GM13976 (cell line): ENCODE measurements at places on chromosomes 2 and 18.

GRCh38 chr18:63271881-63272299 lies 47.7 kb downstream of the BCL2 start:
- no peak for DNase-seq

GRCh38 chr2:241092677-241093076 lies 9.4 kb downstream of the MTERF4 start:
- DNase-seq: no peak

DNA sequence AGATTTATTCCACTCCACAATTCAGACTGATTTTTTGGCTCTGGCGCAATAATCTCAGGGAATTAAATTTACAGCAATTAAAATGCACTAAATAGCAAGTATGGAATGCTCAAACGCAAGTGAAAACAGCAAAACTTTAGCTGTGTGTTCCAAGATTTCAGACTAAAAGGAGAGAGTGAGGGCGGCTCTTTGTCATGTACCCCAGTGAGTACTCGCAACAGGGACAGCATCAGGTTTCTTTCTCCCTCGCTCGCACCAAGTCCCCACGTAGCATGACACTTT lies 1.1 kb downstream of the ROCK2 start:
- no peak for DNase-seq

DNA sequence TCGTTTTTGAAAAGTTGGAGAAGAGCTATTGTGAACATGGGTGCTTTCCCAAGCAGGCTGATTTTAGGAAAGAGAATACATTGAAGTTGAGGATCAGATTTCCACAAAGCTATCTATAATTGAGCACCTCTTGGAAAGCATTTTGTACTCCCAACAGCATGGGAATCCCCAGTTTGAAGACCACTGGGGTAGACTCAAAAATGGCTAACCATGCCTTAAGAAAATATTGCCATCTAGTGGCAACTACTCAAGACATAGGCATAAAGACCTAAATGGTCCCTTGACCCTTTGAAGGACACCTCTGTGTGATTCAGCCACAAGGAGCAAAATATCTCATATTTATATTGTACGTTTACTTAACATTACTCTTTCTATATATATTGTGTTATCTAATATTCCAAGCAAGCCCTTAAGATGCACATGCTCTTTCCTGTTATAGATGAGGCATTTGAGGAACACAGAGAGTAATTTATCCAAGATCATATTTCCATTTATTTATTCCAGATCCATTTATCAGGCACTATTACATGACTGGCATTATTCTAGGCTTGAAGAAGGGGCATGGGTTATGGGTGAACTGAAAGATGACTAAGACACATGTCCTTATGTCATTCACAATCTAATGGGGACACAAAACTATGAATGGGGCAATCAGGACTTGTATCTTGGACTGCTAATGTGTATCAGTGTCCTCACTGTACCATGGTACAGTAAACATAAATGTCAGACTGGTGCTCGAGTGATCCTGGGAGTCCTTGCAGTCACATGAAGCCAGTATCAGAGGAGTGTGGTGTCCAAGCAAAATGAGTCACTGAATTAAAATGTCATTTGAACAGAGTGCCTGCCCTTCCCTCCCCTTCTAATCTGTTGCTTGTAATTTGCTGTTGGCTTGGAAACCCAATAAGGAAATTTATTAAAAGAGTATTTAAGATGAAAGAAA lies 121.0 kb upstream of the XPO1 start:
- peak; percentile 75 for DNase-seq

- peak; percentile 74 for DNase-seq
These were observed 6.5 kb upstream of the WNT6 start for GRCh38 chr2:218852911-218853667.

GRCh38 chr2:234825616-234826015 lies 126.2 kb upstream of the SH3BP4 start:
- no peak for DNase-seq

DNA sequence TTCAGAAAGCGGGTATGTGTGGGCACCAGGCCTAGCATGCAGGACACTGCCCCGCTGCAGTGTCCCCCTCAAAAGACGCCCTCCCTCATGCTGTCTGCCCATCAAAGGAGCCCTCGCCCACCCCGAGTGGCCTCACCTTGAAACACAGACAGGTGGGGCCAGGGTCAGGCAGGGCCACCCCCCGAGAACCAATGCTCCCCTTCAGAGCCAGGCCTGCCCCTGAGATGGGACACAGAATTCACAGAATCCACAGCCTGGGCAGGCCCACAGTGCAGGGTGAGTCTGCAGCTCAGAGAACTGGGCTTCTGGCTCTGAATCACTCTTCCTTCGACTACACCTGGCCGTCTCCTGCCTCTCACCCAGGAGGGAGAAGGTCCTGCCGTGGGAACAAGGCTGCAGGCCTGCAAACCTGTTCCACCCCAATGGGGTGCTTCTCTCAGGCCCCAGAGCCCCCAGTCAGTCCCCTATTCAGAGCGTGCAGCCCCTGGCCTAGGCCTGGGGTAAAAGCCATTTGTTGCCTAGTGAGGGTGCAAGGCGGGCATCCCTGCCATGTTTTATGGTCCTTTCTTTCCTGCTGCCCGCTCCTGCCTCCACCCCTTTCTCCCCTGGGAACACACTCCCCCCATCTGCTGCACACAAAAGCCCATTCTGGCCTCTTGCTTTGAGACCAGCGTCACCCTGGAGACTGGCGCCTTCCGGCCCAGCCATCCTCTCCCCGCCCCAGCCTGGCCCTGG lies 11.3 kb upstream of the ARHGEF4 start:
- no peak for DNase-seq

- no peak for DNase-seq
These were observed 112.7 kb downstream of the TMEM17 start for GRCh38 chr2:62393293-62393692.

DNA sequence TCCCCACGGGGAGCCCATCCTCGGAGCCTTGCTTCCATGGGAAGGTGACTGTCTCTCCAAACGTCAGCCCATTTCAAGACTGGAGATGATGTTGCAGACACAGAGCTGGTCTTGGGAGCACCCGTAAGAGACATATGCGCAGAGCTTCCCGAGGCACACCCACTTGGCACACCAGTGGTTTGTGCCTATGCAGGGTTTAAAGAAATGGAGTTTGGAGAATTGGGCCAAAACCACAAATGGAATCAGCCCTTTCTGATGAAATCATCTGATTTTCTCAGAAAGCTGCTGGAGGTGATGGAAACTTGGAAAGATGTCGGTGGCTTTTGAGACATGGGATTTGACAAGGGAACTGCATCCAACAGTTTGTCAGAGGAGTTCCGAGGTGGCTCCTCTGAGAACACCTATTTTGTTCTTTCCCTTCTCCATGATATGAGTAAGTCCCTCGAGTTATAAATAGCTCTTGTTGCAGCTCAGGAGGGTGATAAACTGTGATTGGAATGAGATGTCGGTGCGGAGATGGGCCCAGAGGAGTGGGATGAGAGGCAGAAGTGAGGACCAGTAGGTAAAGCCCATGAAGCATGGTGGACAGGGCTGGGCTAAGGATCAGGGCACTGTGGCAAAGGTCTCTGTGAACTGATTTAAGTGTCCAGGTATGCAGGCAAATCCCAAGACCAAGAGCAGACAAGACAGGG lies 225.7 kb downstream of the ACKR3 start:
- DNase-seq: no peak

GRCh38 chr2:195810340-195811098 lies 153.5 kb downstream of the SLC39A10 start:
- no peak for DNase-seq

- no peak for DNase-seq
These were observed 37.5 kb upstream of the ANXA4 start for GRCh38 chr2:69704446-69704845.

DNA sequence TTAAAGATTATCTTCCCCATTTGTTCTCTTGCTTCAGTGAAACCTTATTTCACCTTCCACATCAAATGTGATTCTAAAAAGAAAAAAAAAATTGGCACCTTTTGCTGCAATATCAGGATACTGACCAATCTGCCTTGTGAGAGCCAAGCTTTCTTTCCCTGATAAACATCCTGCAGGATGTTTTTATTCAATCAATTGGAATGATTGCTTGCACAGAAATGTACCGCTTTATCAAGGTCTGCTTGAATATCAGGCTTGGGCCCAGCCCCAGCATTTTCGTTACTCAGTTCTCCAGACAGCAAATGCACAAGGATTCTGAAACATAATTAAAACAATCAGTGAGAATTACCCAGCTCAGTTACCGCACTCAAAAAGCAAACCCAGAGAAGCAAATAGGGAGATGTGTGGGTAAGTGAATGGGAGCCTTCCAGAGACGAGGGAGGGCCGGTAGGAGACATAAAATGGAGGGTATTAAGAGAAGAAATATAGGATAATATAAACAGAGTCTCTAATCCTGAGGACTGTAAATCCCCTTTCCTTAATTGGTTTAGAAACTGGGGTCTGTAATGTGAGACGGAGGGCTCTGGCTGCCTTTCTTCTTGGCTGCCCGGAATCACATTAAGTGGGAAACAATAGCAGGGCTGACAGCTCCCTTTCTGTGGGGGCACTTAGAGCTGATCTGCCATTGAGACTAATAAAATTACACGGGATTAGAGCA lies 291.8 kb downstream of the ICOS start:
- no peak for DNase-seq

- no peak for DNase-seq
These were observed 12.5 kb downstream of the CAPN14 start for GRCh38 chr2:31204783-31205182.

DNA sequence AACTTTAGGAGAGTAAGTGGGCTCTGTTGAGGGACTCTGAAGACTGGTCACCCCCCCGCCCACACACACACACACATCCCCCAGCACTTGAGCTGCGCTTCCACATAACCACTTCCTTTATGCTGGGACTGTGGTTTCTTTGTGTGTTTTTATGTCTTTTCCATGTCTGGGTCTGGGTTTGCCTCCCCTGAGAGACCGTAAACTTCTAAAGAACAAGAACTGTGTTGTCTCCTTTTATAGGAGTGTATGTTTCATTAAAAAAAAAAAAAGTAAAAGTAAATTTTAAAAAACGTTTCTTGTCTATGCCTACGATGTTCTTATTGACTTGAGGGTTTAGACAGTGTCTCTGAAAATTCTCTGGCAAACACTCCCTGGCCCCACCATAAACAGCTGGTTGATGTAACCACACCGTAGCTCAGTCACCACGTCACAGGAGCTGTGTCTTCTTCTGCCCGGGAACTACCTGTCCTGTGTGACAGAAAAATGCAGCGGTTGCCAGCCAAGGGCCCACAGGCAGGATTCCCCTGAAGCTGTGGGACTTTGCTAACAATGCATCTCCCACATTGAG lies 68.0 kb downstream of the KLHL29 start:
- peak; percentile 50 for DNase-seq

GRCh38 chr2:79369127-79369526 lies 143.7 kb upstream of the CTNNA2 start:
- no peak for DNase-seq

DNA sequence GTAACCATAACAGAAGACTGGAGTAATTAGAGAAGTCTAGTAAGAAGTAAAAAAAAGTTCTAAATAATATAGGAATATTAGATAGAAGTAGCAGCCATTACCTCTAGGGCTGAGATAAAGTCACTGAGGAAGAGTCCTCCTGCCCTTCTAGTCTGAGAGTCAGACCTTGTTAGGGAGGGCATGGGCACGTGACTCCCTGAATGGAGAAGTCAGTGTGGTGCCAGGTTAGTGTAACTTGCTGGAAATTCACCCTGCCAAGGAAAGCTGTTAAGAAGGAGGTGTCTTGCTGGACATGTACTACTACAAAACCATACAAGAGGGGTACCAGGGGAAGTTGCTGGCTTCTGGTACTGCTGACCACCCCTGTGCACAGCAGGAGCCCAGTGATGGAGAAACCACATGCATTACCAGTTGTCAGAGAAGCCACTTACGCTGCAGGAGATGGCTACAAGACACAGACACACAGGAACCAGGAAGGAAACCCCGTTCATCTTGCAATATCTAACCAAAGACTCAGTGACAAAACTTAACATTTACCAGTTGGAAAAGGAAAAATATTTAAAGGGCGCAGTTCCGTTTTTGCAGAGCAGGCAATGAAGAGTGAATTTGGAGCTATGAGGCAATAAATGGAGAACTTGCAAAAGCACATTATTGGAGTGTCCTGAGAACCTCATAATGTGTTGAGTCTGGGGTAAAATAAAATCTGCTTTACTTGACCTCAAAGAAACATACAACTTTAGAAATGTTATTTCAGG lies 77.2 kb upstream of the TLK1 start:
- DNase-seq: no peak

- no peak for DNase-seq
These were observed 198.2 kb upstream of the OSR1 start for GRCh38 chr2:19556648-19557047.

DNA sequence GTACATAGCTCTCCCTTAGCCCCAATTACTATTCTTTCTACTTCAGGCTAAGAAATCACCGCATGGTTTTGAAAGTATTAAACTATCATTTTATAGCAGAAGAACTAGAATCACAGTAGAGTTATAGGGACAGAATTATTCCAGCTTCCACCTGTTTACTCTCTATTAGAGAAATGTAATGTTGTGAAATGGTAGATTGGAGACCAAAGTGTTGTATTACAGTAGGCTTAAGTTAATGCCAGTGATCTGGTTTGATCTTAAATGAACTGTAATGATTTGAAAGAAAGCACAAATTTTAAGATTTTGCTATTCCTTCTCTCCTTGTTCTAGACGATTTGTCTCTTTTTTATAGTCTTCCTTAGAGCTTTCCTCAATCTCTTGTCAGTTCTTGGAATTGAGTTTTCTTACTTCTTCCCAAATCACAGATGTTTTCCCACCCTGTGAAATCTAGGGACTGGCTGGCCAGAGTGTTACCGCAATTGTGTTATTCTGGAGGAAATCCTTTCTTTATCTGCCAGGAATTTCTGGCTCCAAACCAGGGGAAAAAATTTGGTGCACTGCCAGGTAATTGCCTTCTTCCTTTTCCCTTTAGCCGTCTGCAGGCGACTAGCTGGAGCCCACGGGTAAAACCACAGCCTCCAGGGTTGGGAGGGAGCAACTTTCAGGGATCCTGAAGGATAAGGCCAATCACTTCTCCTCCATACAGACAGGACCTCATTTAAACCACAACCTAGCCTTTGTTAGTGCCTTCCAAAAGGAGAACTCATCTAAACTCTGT lies 51.7 kb downstream of the NOP58 start:
- DNase-seq: no peak

- no peak for DNase-seq
These were observed 338.0 kb upstream of the GYPC start for GRCh38 chr2:126317790-126318431.

DNA sequence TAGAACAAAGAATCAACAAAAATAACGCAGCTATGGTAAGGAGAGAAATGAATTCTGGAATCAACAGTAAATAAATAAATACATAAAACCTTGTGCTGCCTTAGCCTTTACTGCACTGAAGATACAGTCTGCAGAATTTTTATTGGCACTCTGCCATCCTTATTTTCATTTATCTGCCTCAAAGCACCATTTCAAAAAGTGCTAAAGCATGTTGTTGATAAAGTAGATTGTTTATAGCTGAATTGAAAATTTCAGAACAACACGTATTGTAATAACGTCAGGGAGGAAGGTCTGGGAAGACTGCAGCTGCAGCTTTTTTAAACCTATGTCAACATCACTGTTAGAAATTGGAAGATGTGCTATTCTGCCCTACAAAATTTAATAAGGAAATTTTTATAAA lies 787.2 kb downstream of the PLCL1 start:
- no peak for DNase-seq

- DNase-seq: no peak
These were observed 18.2 kb downstream of the TTR start for GRCh38 chr18:31609886-31610285.

GRCh38 chr2:100909534-100910081 lies 89.7 kb downstream of the NPAS2 start:
- no peak for DNase-seq

- no peak for DNase-seq
These were observed 129.8 kb downstream of the PDE11A start for GRCh38 chr2:177942731-177943130.
